ENCODE measurements at places on chromosomes 13 and 19.
A peak's percentile ranks its signal among the peaks of the same experiment; 100 is the strongest.

DNA sequence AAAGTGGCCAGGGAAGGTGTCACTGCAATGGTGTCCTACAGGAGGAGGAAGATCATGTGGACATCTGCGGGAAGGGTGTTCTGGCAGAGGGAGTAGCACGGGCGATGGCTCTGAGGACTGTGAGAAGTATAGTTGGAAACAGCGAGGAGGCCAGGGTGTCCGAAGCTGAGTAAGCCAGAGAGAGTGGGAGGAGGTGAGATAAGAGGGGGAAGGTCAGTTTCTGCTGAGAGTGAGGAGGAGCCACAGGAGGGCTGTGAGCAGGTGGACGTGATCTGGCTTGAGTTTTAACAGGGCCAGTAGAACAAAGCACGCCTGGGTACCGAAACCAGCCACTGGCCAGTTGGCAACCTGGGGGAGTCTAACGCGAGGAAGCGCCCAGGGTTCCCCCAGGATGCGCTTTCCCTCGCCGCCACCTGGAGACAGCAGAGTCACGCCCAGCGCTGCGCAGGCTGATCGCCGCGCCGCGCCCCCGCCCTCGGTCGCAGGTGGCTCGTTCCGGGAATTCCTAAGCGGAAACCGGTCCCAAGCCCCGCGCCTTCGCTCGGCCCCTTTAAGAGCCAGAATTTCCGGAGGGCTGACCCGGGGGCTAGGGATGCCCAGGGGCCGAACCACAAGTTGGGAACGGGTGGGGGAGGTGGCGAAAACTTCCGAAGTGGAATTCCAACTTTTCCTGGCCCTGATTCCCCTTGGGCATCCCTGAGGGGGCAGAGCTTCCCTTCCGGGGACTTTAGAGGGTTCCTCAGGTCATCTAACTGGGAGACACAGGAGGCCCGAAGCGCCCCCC, 1.1 kb upstream of the LSR start:
- DNase-seq = no peak

DNA sequence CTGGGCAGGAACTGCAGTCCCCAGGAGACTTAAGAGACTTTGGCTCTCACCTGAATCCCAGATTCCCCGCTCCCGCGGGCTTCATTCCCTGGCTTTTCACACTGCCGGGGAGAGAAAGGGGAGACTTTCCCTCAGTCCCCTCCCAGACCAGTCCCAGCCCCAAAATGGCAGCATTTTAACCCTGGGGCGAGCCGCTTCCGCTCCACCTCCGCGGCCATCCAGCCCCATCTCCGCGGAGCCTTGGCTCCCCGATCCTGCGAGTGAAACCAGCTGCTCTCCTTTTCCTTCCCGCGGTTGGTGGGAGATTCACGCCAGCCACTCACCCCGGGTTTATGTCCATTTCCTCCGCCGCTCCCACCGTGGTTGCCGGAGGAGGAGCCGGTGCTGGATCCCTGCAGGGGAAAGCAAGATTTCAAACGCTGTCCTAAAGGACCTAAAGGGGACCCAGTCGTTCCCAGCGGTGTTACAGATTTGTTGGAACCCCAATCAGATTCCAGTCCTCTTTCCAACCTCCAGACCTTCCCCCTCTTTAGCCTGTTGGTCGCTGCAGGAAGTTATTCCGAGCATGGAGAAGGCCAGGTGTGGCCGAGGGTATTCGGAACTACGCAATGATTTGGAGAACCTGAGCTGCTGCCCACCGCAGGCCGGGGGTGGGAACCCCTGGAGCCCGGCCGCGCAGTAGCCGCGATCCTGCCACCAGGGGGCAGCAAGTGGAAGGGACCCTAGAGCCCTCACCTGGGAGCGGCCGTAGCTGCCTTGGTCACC, 3.4 kb downstream of the DMKN start:
- DNase-seq = peak; percentile 65

DNA sequence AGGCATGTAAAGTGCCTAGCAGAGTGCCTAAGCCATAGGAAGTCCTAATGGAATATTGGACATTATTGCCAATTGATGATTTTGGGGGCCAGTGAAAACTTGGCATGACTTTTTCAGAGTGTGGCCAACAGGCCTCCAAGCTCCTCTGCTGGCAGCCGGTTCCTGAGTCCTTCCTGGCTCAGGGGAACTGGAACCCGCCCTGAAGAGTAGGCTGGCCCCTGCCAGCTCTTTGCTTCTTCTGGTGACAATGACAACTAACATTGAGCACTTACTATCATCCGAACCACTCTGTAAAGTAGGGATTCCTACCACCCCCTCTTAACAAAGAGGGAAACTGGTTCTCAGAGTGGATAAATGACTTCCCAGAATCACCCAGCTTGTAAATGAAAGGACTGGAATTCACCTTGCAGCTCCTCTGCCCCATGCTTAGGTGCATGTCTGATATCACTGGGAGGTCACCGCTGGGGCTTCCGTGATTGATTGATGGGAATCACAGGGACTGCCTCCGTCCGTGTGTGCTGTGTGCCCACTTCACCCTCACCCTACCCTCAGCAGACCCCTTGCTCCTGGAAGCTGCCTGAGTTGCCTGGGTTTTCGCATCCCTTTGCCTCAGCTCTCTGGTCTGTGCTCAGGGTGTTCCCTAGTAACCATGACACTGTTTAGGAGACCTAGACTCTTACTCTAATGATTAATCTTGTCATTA, 50.6 kb downstream of the TNFRSF19 start:
- no peak for DNase-seq

DNA sequence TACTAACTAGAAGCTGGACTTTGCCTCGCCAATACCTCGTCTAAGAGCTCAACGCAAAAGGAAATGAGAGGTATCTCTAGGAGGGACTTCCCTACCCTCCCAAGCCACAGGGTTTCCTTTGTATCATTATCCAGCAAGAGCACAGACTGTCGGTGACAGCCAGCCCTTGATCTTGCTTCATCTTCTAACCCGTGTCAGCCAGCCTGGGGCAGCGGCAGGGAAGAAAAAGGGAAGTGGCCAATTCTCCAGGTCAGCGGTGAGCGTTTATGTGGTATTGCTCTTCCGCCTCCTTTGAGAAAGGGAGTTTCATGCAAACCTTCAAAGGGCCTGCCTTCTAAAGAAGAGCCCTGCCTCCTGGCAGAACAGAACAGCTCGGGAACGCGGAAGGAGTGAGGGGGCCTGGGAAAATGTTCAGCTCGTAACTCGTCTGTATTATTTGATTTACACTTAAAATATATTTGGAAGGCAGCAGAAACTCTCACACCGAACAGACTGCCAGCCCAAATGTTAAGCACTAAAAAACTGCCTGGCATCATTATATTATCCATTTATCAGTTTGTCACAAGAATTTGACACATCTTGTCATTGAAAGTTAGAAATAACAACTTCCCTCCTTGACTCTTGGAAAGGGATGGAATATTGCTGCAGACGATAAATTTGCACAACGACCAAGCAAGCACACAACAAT, 41.8 kb downstream of the EFNB2 start:
- DNase-seq = no peak

DNA sequence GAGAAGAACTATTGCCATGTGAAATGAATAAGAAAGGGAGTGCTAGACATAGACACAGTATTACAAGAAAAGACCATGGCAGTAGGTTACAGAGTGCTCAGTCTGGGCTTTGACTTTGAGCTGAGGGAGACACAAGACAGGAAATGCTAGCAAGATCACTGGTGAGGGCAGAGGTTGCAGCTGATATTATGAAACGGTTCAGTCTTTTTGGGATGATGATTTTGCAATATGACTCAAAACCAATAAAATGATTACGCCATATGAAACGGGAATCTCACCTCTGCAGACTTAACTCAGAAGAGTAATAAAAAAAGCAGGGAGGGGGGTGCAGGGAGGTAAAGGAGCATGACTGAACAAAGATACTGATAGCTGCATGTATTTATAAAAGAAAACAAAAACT, 123.1 kb downstream of the RBM26 start:
- no peak for DNase-seq
